ENCODE measurements at places on chromosomes 2 and 18.

DNA sequence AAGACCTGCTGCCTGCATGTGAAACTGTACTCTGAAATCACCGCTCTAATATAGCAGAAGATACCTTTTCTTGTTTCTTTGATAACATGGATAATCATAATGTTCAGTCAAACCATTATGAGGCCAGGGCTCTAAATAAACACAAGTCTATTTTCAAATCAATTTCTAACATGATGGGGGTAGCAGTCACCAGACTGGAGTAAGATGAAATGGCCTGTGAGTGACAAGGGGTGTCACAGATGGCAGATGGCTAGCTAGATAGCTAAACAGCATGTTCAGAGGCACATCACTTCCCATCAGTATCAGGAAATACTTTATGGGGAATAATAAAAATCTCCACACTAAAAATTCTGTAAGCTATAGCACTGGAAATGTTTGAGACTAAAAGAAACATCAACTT is 14.0 kb downstream of the MBD2 start:
- no peak for DNase-seq

- no peak for DNase-seq
Measured at GRCh38 chr18:76380791-76381405, 114.1 kb downstream of the ZNF516 start.

- no peak for DNase-seq
Measured at GRCh38 chr18:51614033-51614432, 416.6 kb upstream of the MEX3C start.

DNA sequence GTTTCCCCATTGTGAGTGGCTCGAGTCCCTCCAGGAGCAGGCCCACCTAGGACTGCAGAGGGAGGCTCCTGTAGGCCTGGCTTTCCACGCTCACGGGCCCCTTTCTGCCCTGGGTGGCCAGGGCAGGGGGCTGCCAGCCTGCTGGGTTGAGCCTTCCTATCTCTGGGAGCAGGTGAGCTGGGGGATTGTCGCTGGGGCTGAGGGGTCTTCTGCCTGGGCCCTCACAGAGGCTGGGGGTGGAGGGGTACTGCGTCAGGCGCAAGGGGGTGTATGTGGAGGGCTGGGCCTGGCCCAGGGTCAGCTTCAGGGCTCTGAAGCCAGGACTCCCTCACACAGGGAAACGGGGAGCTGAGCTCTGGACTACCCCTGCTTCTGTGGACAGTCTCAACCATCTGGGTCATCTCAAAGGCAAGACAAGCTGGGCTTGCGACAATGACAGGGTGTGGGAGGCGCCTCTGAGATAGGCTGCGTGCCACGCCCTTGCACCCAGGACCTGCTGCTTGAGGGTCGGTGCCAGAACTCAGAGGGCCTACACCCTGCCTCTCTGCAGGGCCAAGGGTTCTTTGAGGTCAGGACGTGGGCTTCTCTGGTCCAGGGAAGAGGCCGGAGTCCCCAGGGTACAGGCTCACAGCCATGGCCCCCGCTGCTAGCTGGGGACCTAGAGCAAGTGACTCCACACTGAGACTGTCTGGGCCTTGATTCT is 206.1 kb downstream of the TWIST2 start:
- DNase-seq: no peak

GRCh38 chr2:222883420-222883819 is 22.6 kb downstream of the ACSL3 start:
- DNase-seq: no peak

GRCh38 chr2:42913280-42913878 is 121.0 kb upstream of the HAAO start:
- DNase-seq: no peak

GRCh38 chr18:44724105-44724778 is 43.6 kb downstream of the SETBP1 start:
- no peak for DNase-seq

DNA sequence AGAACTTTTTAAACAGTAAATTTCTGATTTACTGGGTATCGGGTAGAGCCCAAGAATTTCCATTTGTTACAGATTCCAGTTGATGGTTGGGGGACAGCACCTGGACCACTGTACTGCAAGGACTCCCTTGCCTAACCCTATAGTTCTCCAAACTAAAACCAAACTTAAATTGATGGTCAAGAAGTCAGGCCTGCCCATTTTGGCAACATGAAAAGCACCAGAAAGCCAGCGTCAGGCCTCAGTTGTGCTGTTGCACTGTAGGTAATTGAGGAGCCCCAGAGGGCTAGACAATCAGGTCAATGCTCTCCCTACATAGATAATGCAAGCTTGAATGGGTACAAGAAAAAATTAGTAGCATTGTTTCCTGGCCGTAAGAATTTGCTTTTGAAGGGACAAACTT is 40.5 kb downstream of the NOP58 start:
- DNase-seq: no peak

- DNase-seq: no peak
Measured at GRCh38 chr18:79961527-79962291, 2.7 kb upstream of the HSBP1L1 start.

GRCh38 chr2:15147591-15147990 is 413.5 kb downstream of the NBAS start:
- DNase-seq: no peak

DNA sequence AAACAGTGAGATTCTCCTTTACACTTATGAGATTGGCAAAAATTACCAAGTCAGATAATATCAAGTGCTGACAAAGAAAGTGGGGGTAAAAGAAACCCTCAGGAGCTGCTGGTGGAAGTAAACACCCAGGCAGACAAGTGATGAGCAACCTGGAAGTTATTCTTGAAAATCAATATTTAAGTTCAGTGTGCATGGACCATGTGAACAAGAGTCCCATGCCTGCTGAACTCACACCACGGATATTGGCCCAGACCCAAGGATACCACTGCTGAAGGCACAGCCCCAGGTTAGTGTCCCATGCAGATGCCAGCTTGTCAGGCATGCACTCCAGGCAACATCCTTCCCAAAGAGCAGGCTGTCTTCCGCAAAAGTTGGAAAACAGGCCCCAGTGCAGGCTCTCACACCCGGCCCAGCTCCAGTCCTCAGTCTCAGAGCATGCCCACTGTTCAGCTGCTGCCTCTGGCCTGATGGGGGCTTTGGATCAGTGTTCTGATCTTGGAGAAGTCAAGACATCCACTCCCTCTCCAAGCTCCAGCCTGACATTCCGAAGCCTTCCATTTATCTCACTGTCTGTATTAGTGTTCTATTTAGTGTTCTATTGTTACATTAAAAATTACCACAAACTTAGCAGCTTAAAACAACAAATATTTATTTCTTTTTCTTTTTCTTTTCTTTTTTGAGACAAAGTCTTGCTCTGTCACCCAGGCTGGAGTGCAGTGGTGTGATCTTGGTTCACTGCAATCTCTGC is 70.0 kb downstream of the HS1BP3 start:
- DNase-seq: no peak

- DNase-seq: no peak
Measured at GRCh38 chr2:168120310-168120709, 127.1 kb downstream of the STK39 start.

GRCh38 chr2:198054299-198054698 is 249.9 kb downstream of the PLCL1 start:
- no peak for DNase-seq

DNA sequence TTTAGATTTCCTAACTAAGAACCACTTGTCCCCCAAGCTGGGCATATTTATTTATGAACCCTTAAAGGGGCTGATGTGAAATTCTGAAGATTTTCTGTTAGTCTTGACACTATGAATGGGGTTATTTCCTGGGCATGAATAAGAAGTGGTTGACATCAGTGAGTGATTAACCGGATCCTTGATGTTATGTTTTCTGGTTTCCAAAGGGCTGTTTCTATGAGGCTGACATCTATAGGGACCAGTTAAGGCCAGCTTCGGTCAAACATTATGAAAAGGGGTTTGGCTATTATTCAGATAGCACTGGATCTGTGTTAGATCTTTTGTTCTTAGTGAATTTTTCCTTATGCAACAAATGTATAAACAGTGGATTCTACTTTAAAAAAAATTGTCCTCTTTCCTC is 443.7 kb upstream of the SPRED2 start:
- no peak for DNase-seq

DNA sequence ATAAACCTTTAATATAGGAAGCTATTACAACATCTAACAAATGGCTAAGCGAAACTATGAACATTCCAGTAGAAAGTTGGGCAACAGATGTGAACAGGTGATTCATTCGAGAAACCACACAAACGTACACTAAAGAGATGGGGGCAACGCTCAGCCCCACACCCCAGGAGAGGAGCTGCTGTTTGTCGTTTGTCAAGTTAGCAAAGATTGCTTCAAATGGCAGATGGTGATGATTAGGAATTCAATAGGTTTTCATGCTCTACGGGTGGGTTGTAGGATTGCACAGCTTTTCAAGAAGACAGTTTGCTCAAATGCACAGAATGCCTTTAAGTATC is 154.7 kb upstream of the HDAC4 start:
- no peak for DNase-seq

DNA sequence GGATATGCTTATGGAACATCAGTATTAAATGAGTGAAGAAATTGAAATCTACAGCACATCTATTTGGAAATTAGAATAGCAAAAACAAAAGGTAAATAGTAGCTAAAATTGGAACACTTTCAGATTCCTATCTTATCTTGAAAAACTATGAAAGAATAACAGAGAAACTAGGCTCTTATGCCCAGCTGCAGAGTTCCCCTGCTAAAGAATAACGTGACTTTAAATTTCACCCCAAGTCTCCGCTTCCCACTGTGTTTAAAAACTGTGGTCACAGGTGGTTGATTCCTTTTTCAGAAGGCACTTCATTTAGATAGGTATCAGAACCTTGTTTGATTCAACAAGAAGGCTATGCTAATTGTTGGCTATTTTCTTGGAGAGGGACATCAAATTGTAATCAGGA is 30.1 kb downstream of the ARHGAP28 start:
- DNase-seq: no peak

DNA sequence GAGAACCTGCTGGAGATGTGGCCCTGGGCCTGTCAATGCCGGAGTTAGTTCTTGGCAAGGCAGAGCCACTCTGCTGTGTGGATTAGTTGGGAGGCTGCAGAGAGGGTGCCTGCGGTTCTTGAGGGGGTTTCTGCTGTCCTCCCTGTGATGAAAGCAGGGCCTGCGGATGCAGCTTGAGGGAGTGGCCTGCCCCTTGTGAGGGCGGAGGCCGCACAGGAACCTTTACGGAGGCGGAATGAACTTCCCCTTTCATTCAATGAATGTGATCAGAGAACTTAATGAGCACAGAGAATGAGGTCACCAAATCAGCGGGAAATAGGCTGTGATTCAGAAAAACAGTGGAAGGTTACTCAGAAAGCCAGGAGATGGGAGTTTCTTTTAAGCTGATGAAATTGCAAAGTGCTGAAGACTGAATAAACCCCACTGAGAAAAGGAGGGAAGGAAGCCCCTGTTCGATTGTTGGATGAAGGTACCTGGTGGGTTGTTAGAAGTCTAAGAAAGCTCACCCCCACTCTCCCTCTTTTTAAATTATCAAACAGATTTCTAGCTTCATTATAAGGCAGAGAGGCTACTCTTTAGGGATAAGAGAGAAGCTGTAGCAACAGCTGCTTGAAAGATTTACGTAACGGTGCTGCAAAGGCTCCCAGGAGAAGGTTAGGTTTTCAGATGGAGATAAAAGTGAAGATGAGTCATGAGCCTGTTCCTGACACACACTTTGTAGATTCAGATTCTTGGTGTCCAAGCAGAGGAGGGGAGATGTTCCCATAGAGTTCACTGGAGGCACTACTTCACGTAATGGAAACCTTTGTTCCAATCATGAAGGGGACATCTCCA is 47.4 kb downstream of the VWA3B start:
- no peak for DNase-seq

- DNase-seq: no peak
Measured at GRCh38 chr2:85787981-85788340, 34.2 kb downstream of the ATOH8 start.

DNA sequence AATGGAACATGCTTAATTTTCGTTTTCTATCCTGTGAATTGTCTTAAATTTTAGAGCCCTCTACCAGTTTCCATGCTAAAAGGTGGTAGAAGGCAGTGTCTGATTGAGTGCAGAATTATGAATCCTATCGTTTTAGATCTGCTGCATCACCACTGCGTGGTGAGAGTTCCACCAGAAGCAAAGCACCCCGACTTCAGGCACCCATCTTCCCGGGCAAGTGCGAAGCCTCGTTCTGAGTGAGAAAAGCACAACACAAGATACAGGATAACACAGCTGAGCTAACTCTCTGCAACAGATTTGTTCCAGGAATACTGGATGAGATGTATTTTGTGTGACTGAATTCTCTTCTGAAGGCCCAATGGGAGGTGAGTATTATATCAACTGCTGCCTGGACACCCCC is 471.5 kb downstream of the EIPR1 start:
- no peak for DNase-seq

DNA sequence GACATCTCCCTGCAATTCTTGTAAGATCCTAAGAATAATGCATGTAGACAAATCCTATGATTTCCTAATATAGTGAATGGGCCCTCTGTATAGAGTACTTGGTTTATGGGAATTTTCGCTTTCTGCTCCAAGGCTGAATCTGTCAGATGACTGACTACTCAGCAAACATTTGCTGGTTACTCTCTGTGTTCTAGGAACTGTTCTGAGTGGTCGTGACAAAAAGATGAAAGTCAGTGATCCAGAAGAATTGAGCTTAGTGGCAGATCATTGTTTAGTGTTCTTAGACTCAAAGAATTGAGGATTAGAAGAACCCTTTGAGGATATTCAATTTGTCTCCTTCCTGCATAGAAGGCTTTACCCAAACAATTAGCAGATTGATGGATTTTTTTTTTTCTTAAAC is 10.0 kb downstream of the XRCC5 start:
- no peak for DNase-seq

DNA sequence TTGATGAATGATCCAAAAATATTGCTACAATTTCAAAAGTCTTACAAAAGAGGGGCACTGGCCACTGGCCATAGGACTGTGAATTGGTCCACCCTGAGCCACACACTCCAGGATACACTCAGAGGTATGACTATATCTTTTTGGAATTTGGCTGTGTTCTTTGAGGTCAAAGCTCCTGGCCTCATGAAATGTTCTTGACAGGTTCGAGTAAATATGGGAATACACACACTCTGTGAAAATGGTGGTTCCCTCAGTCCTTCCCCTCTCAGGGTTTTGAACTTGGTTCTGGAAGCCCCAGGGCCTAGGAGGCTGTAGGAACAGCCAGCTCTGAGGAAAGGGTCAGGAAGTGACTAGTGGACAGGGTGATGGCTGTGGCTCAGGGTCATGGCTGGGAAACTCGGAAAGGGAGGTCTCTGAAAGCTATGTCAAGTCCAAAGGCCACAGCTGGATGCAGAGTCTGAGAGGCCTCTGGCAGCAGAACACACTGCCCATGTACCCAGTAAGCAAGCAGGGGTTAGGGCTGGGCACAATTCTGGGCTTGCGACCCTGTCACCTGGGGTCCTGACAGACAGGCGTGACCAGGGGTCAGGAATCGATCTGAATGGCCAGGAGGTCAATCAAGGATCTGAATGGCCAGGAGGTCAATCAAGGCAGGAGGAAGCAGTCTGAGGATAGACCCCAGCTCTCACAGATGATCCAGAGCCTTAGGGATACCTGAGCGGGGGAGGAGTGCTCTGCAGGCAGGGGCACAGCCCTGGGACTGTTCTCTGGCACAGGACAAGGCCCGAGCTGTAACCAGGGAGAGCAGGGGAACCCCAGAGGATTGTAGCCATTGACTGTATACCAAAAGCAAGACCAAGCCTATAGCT is 223.4 kb upstream of the SMAD2 start:
- no peak for DNase-seq

Data from right kidney (tissue), 9 donors.